ENCODE measurements at places on chromosomes 2 and 18.
A peak's percentile ranks its signal among the peaks of the same experiment; 100 is the strongest.

GRCh38 chr18:45525301-45525700 is 90.0 kb upstream of the SLC14A2 start:
- no peak for DNase-seq

DNA sequence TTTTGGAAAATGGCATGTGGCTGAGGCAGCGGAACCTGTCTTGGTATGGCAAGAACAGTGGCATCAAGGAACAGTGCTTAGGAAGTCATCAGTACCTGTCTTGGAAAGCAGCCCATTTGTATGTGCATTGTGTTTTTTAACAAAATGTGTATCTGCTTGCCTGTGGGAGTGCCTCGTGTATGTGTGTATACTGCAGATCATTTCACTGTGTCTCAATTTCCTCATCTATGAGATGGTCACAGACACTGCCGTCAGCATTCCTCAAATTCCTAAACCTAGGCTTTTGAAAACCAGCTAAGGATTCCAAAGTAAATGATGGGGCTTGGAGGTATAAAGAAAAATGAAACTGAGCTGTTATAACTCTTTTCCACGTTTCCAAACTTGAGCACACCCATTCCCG is 441.3 kb downstream of the RND3 start:
- DNase-seq = no peak

DNA sequence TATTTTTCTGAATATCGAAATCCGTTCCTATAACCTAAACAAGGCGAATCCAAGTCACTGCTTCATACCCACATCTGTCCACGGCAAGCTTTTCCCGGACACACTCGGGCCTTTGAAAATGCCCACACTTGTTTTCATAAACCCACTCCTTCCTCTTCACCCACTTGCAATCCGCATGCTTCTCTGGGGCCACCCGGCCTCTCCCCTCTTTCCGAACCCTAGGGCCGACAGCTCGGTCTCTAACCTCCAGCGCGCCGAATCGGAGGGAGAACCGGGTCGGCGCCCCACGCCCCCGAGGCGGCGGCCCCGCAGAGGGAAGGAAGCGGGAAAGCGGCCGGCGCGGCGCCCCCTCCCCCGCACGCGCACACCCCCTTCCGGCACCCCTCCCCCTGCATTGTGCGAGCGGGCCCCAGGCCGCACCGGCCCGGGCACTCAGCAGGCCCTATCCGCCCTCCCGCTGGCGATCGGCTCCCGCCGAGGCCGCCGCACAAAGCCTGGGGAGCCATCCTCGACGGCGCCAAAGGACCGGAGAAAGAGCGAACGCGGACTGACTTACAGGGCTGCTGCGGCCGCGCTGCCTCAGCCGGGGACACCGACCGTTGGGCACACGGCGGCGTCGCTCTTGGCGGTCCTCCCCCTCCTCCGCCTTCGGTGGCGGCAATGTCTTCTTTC is 467 bp downstream of the PUM2 start:
- peak; percentile 84 for DNase-seq

GRCh38 chr2:173279527-173279868 is 75.2 kb upstream of the CDCA7 start:
- DNase-seq = no peak

DNA sequence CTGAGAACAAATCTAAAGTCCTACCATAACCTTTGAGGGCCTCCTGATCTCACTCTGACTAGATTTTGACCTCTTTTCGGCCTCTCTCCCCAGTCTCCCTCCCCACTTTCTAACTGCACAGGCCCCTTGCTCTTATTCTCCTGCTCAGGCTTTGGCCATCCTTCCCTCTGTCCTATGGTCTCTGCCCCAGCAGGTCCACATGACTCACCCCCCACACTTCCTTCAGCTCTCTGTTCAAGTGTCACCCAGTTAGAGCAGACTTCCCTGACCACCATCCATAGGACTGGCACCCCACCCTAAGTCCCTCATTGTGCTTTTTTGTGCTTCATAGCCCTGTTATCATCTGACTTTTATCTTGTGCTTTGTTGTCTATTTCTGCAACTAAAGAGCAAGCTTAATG is 41.2 kb upstream of the NT5C1B start:
- no peak for DNase-seq

- DNase-seq = no peak
Observed at GRCh38 chr18:9055185-9055584, 47.3 kb upstream of the NDUFV2 start.
